ENCODE measurements at places on chromosomes 4 and X.

- peak; percentile 73 for DNase-seq
Observed at GRCh38 chr4:158809611-158810486, 41.0 kb downstream of the FNIP2 start.

DNA sequence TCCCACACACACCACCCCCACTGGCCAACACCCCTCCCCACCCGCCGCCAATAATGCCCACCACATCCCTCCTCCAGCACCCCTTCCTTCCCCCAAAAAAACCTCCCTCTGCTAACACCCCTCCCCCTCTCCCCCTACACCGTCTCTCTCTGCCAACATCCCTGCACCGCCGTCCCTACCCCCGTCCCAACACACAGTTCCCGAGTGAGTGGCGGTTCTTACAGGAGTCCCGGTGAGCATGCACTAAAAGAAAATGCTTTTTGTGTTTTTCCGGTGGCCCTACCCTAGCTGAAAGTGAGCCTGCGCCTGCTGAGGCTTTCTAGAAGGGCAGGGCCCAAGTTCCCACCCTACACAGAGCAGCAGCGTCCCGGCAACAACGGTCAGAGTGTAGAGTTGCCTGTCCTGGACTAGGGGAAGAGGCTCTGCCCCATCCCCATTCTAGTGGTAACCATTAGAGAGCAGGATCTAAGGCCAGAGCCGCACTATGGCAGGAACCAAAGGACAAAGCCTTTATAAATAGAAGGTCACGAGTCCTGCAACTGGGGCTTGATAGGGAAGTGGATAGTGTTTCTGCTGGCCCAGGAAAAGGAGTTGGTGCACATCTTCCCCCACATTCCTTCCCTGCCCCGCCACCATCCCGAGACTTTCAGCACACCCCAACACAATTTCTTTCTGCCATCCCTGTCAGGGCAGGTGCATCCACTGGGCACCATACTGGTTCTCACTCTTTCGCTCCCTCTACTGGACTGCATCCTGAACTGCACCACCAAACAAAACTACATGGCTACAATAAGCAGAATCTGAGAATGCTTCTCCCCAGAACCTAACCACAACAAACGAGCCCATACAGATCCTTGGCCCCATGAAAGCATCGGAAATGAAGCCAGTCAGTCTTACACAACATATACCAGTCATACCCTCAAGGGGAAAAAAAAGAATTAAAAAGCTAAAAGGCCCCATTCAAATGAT, 78.1 kb upstream of the PAGE3 start:
- peak; percentile 51 for DNase-seq

GRCh38 chrX:47854474-47854873, 17.8 kb downstream of the ZNF81 start:
- peak; percentile 41 for DNase-seq

GRCh38 chrX:30943984-30944383, 54.9 kb upstream of the TAB3 start:
- no peak for DNase-seq

- DNase-seq: no peak
Observed at GRCh38 chrX:45274576-45274975, 73.9 kb upstream of the DIPK2B start.

DNA sequence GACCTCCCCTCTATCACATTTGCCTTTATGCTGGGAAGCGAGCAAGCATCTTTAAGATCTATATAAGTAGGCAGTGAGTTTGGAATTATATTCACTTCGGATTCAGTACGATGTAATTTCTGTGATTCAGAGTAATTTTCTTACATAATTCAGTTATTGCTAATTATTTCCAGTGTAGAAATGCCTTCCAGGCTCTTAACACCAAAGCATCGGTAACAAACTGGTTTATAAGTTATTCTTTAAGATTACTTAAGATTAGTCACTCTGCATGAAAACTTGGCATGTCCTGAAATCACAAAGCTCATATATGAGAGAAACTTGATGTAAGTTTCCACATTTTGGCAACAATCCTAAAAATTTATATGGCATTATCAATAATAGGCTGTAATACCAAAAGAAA, 120.8 kb downstream of the ADAMTS3 start:
- no peak for DNase-seq

GRCh38 chr4:128917781-128918180, 108.3 kb downstream of the JADE1 start:
- no peak for DNase-seq

GRCh38 chrX:139158256-139158655, 372.3 kb upstream of the F9 start:
- peak; percentile 3 for DNase-seq

GRCh38 chr4:820230-821172, 5.4 kb downstream of the CPLX1 start:
- no peak for DNase-seq

GRCh38 chr4:83723609-83724008, 187.7 kb downstream of the GPAT3 start:
- no peak for DNase-seq

DNA sequence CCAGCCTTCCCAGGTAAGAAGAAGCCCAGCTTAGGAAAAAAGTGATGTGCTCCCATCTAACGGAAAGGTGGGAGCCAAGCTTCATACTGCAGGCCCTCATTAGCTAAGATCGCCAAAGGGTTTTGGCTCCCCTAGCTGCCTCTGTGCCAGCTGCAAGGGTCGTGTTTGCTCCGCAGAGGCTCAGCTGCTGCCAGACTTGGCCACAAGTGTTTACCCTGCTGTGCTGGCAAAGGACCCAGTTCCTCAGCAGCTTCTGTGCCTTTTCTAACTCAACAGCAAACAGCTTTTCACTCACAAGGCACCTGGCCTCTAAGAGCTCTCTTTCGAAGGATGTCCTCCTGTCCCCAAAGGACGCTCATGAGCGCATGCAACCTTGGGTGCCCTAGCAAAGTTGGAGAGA, 12.2 kb upstream of the VMA21 start:
- no peak for DNase-seq

- no peak for DNase-seq
Observed at GRCh38 chrX:32397562-32398216, 813.7 kb downstream of the DMD start.

DNA sequence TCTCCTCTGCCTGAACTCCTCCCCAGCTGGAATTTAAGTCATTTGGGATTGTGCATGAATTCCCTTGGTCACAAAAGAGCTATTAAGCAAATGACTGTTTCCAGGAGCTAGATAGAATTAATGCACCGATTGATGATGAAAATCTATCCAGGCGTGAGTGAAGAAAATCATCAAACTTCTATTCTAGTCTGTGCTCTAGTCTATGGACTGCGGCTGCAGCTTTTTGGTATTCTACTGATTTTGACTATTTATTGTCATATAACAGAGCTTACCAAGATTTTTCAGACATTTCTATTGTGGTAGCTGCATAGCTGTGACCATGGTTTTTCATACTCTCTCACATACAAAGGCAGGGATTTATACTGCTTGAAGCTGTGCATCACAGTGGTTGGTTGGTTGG, 403.8 kb downstream of the FSTL5 start:
- DNase-seq: no peak

DNA sequence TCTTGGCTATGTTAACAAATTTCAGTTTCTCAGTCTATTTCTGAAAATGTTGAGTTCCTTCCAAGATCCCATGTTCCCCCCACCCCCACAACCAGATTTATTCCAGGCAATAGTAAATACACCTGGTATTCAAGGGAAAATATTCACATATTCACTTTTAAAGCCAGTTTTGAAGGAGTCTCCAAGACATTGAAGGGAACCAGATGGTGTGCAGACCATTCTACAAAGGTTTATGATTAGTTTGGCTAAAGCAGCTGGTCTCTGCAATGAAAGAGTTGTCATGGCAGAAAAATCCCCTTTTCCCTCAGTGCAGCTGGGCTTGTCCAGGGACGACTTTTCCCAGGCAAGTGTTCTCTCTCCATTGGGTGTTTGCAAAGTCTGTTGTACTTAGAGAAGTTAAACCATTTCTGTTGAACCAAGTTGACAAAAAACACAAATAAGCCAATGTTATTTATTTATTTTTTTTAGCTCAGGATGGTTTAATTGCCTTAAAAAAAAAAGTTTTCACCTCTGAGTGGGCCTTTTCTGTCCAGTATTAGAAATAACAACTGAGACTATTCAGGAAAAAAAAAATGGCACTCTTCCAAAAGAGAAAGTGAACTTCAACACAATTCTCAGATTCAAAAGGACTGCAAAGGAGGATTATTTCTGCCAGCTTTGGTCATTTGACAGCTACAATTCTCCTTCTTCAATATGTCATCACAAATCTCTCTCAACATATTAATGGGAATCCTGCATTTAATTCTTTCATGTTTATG, 410.6 kb downstream of the IL1RAPL1 start:
- no peak for DNase-seq

GRCh38 chrX:135295238-135295943, 13.9 kb upstream of the ETDC start:
- no peak for DNase-seq

DNA sequence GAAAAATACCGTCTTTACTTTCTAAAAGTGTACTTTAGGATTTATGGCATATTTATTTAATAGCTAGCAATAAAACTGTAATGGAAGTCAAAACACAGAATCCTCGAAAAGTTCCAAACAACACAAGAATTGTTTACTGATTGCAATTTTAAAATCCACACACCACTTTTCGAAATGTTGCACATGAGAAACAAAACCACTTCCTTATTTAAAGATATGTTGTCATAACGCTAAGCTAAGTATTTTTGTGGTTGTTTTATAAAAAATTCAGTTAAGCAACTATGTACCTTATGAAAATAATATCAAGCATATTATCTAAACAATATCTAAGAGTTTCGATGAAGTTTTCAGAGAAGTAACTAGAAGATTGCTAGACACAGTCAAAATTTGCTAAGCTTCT, 344 bp downstream of the TMPRSS11D start:
- no peak for DNase-seq

GRCh38 chrX:48522291-48522690, 683 bp downstream of the EBP start:
- peak; percentile 11 for DNase-seq

- no peak for DNase-seq
Observed at GRCh38 chr4:147773261-147774184, 41.6 kb downstream of the ARHGAP10 start.

DNA sequence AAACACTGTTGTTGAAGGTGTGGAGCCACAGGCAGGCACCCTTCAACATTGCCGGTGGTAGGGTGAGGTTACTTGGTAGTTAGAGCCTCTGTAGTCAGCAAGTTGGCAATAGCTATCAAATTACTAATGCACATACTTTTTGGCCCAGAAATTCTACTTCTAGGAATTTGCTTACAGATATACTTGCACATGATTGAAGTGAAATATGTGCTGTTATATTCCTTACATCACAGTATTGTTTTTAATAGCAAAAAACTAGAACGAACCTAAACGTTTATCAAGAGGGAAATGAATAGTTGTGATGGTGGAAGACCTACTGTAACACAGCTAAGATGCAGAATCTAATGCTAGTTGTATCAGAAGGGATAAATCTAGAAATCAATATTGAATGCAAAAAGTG, 7.7 kb upstream of the PJA1 start:
- no peak for DNase-seq

- peak; percentile 4 for DNase-seq
Observed at GRCh38 chrX:68719904-68720614, 72.6 kb downstream of the STARD8 start.

DNA sequence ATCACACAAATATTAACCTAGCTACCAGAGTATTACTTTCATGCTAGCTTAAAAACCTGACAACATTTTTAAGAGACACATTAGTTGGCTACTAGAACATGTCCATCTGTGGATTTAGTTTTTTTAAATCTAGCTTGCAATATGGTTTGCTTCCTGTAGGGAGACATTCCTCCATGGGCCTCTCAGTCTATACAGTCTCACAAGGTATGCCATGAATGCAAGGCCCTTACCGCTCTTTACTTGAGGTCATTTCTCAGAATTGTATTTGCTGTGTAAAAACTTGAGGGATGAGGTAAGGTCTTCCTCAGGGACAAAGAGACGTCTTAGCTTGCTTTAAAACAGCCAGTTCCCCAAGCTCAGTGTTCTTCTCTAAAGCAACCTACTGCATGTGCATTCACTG, 26.9 kb downstream of the UBA6 start:
- peak; percentile 13 for DNase-seq

DNA sequence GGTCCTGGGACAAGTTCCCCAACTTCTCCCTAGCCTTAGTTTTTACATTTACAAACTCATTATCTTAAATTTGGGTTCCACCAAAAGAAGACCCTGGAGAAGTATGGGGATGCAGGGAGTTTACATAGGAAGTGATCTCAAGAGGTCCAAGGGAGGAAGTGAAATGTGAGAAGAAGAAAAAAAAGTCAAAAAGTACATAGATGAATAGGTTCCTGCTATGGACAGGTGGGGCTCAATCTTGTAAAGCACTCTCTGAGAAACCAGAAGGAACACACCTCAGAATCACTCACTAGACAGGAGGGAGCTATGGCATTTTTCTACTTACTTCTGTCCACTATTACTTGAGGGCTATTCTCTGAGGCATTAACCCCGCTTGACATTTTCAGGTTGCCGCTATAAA, 56.6 kb downstream of the ARHGAP6 start:
- DNase-seq: no peak

GRCh38 chr4:52477191-52477780, 181.8 kb downstream of the USP46 start:
- DNase-seq: no peak

GRCh38 chr4:107780665-107781064, 44.1 kb upstream of the SGMS2 start:
- DNase-seq: peak; percentile 14

DNA sequence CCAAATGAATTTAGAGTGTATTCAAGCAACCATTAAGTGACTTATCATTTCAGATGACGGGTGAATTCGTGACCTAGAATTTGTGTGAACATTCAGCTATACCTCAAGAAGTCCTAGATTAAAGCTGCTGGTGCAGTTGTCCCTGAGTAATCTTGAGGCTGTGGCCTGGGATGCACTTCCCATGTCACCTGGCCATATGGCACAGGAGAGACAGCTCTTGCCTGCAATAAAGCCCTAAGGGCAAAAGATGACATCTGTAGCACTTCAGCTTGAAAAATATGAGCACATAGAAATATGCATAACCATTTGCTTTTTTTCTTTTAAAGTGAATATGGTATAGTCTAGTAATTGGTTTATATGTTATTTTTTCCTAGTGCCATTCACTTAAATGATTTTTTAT, 125.8 kb downstream of the FHDC1 start:
- no peak for DNase-seq

GRCh38 chr4:54082168-54082567, 17.8 kb upstream of the CHIC2 start:
- peak; percentile 83 for DNase-seq

DNA sequence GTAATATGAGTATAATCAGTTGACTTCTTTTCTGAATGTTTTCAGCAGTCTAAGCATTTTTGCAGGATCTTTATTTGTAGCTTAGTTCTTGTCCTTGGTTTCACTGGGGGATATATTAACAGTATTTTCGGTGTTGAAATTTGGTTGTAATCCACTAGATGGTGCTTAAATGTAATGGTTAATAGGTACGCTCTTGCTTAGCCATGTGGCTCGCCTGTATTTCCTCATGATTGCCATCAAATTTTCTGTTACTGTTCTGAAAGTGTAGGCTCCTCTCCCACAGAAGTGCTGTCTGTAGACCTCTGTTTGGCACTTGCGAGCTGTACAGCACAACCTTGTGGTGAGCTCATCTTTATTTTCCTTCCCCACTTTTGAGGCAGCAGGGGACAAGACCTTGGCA, 3.9 kb upstream of the FAAH2 start:
- DNase-seq: peak; percentile 42

- peak; percentile 20 for DNase-seq
Observed at GRCh38 chrX:30275498-30275897, 28.6 kb downstream of the MAGEB1 start.
